ENCODE measurements at places on chromosomes 12 and 14.

DNA sequence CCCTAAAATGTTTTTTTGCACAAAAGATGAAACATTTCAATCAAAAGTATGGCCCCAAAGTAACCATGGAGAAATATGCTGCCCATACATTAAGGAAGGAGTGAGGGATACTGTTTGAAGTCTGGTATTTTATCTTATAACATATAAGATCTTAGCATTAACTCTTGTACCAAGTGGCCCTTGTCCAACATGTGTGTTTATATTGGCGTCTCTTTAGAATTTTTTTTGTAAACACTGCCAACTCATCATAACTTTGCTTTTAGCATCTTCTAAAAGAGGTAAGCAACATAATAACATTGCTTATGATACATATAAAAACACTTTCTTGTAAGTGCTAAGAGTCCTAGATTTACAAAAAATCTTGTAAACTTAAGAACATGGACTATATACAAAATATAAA, 419.7 kb downstream of the ADAMTS20 start:
- no peak for DNase-seq

GRCh38 chr12:30696103-30696408, 387 bp upstream of the IPO8 start:
- DNase-seq = no peak

- no peak for DNase-seq
These were observed 449.1 kb downstream of the RAD51B start for GRCh38 chr14:68268719-68269118.

DNA sequence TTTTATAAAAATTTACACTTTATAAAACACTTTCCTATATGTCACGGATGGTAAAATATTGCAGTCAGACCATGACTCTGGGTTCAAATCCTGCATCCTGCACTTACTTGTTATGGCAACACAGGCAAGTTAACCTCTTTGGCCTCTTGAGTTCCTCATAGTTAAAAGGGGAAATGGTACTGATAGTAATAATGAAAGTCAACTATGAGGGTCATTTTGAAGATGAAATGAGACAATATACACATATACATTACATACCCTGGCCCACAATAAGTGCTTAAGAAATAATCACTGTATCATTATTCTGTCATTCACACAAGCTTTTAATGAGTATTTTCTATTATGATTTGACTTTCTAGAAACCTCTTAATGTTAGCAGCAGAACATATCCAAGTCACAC, 64.4 kb downstream of the C12orf42 start:
- no peak for DNase-seq

DNA sequence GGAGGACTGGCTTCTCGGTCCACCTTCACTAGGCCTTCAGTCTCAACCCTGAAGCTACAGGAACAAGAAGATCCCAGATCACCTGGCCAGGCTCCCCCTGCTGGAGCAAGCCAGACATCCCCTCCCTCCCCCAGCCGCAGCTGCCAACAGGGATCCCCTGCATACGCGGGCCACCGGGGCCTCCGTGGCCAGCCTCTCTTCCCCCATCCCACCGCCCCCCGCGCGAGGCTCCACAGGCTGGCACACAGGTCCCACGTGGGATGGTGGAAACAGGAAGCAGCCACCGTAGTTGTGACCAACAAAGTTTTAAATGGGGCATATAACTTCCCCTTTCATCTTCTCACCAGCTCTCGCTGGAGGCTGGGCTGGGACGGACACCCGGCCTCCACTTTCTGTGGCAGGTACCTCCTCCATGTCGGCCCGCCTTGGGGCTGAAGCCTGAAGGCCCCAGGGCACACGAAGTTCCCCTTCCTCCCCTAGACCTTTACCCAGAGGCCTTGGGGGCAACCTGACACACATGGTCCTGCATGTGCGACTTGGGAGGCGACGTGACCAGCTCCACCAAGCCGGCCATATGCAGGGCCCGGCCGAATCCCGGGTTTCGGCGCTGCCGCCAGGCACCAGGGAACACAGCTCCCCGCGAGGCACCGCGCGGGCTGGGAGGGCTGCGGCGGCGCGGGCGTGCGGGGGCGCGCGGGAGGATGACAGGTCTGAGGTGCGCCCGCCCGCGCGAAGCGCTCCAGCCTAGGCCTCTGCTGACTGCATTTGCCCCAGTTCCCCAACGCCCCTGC, 44.4 kb upstream of the PNMA1 start:
- DNase-seq = peak; percentile 79
